ENCODE measurements at places on chromosomes 12 and 14. TPM values are rescaled to one million over a fixed set of nuclear protein-coding genes. Genes with fewer than 3 reads are reported as not detected.

The CCND2 gene
- total RNA-seq = 60.1 TPM

The AP4S1 gene
- 3.9 TPM for total RNA-seq

The KCNH3 gene
- total RNA-seq = not detected

The C3AR1 gene
- 10.4 TPM for total RNA-seq

The KRT71 gene
- total RNA-seq = not detected

The BBOF1 gene
- total RNA-seq = 12.3 TPM

The FGF6 gene
- total RNA-seq = not detected

The SDR9C7 gene
- not detected for total RNA-seq

The KRT82 gene
- not detected for total RNA-seq

The CCDC60 gene
- total RNA-seq = not detected

The HIGD1C gene
- not detected for total RNA-seq

The SLCO1B1 gene
- total RNA-seq = not detected

The HAL gene
- 0.65 TPM for total RNA-seq

The LRFN5 gene
- total RNA-seq = 1.1 TPM

The MIP gene
- not detected for total RNA-seq

The MIPOL1 gene
- 20.9 TPM for total RNA-seq

The KRT74 gene
- total RNA-seq = not detected

The SPTLC2 gene
- 61.8 TPM for total RNA-seq

The BMAL2 gene
- 4.6 TPM for total RNA-seq

The RERG gene
- total RNA-seq = 42.4 TPM

The STON2 gene
- 37.4 TPM for total RNA-seq

The COX8C gene
- not detected for total RNA-seq

The KLHL33 gene
- 1.1 TPM for total RNA-seq

The RBM19 gene
- 19.2 TPM for total RNA-seq

The SLC17A8 gene
- not detected for total RNA-seq

The ESR2 gene
- 2.0 TPM for total RNA-seq

The KLRC3 gene
- not detected for total RNA-seq

The FAM186B gene
- 0.49 TPM for total RNA-seq

The GZMH gene
- not detected for total RNA-seq

The KRT8 gene
- 5.5 TPM for total RNA-seq

The ALG10B gene
- 5.1 TPM for total RNA-seq

The CHFR gene
- 33.2 TPM for total RNA-seq

The KRT72 gene
- total RNA-seq = not detected

The CLEC12A gene
- total RNA-seq = 12.9 TPM

The GPATCH2L gene
- total RNA-seq = 47.1 TPM

The GNPTAB gene
- total RNA-seq = 32.3 TPM

The NFE2 gene
- total RNA-seq = not detected

The LRTM2 gene
- not detected for total RNA-seq

The OTX2 gene
- total RNA-seq = not detected

The PIWIL1 gene
- not detected for total RNA-seq

The FGD6 gene
- total RNA-seq = 7.5 TPM

The HELB gene
- total RNA-seq = 6.8 TPM

The CEBPE gene
- not detected for total RNA-seq

The MLXIP gene
- 19.8 TPM for total RNA-seq

The NTN4 gene
- total RNA-seq = 33.9 TPM

The AEBP2 gene
- 46.0 TPM for total RNA-seq

The SDS gene
- 1.3 TPM for total RNA-seq

The GPR84 gene
- total RNA-seq = 1.1 TPM

The KLRD1 gene
- total RNA-seq = 7.0 TPM

The CACNA2D4 gene
- total RNA-seq = 15.4 TPM

The ALKBH2 gene
- total RNA-seq = 18.8 TPM

The C14orf39 gene
- 0.33 TPM for total RNA-seq
